T-helper 22 cell (primary cell): ENCODE measurements at places on chromosomes 16 and 17.

GRCh38 chr17:7922845-7923628 lies 6.6 kb downstream of the KCNAB3 start:
- DNase-seq: peak; percentile 71

GRCh38 chr16:81945665-81946064 lies 65.6 kb downstream of the SDR42E1 start:
- DNase-seq: no peak

DNA sequence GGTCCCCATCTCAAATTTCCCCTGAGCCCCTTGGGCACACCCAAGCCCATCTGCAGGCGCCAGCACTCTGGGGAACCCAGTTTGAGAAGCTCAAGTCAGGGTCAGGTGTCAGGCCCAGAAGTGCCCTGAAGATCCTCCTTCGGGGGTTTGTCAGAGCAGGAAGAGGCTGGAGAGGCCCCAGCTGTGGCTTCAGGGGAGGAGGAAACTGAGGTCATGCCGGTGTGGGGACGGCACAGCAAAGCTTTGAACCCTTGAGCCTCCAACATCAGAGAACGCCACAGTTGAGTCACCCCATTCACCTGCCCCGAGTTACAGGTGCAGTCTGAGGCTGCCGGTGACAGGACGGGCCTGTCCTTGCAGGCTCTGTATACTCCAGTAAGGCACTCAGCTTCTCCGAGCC lies 140.2 kb upstream of the CIBAR2 start:
- DNase-seq: no peak

- no peak for DNase-seq
Observed at GRCh38 chr16:8934601-8935000, 29.1 kb downstream of the USP7 start.

GRCh38 chr17:2874189-2874686 lies 78.0 kb downstream of the RAP1GAP2 start:
- no peak for DNase-seq

GRCh38 chr17:56985371-56986162 lies 7.6 kb downstream of the SCPEP1 start:
- no peak for DNase-seq

DNA sequence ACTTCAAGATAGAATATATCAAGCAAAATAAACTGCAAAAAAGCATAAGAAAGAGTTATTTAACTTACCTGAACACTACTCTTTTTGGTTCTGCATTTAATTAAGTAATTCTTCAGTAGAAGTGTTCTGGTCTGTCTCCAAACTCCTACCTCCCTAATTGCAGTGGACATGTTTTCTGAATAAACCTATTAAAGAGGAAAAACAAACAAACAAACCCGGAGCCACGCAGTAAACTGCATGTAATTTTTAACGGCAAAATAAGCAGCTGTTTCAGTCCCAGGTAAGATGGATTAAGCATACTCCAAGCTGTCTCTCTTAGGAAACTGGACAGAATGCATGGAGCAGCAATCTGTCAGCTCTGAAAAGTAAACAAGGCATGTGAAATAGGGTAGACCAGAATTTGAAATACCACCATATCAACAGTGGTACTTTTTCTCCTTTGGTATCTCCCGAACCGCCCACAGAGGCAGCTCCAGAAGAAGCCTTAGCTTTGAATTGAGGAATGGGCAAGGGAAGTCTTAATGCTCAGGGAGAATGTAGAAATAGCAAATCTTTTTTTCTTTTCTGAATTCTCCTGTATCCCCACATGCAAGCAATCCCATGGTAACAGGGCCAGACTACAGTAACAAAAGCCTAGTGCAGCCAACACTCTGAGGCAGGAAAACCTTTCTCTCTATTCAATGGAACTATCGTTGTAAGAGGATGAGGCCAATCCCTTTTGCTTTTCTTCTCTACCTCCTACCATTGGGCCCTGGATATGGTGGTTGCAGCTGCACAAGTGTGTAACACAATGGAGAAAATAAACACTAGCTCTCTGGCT lies 12.5 kb downstream of the ABCA5 start:
- no peak for DNase-seq

- no peak for DNase-seq
Observed at GRCh38 chr17:47878203-47879027, 17.6 kb upstream of the SP2 start.

DNA sequence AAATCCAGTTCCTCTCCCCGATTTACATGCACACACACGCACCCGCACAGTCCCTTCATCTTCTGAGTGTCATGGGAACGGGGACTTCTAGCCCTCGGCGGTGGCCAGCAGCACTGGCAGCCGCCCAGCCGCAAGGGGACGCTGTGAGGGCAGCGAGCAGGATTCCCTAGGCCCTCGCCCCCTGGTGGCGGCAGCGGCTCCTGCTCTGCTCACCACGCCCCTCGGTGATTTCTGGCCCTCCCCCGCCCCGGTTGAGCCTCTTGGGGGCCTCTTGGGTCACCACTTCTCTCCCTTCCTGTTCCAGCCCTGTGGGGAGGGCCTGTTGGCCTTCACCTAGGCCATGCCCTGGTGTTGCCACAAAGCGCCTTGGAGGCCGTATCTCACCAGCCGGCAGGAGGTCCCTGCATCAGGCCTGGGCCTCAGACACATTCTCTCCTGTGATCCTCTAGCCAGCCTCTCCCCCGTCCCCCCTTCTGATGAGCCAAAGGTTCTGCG lies 75.2 kb upstream of the KSR1 start:
- DNase-seq: peak; percentile 51

GRCh38 chr16:8237452-8237851 lies 352.9 kb downstream of the TMEM114 start:
- DNase-seq: no peak

GRCh38 chr16:1102333-1102700 lies 6.3 kb upstream of the C1QTNF8 start:
- no peak for DNase-seq

DNA sequence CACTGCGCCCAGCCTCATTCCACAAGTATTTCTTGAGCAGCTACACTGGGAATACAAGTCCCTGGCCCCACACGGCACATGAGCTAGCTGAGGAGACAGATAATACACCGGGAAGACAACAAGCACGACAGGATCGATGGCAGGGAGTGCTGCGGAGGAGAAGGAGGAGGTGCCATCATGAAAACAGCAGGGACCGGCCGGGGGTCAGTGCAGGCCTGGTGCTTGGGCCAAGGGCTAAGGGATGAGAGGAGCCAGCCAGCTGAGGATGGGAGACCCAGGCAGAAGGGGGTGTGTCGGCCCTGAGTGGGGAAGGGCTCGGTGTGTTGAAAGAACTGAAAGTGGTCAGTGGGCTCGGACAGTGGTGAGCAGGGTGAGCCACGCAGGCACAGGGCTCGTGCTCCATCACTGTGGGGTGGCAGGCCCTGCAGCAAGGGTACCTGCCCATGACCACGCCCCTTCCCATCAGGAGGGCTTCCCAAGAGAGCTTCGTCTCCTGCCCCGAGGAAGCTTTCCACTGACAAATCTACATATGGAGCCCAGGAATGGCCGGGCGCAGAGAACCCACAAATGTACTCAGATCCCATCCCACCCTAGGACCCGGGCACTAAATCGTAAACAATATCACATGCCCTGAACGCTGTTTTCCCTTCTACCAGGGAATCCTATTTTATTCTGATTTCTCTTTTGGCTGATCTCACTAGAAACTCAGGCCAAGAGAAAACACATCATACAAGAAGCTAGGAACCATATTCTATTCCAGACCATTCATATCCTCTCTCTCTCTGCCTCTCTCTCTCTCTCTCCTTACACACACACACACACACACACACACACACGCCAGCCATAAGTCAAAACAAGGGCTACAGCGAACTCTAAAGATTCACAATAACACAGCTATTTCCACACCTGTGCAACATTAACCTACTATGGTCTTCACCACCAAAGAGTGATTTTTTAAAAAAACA lies 50.7 kb upstream of the TNRC6C start:
- no peak for DNase-seq

- peak; percentile 1 for DNase-seq
Observed at GRCh38 chr16:10333321-10334032, 52.4 kb upstream of the ATF7IP2 start.

DNA sequence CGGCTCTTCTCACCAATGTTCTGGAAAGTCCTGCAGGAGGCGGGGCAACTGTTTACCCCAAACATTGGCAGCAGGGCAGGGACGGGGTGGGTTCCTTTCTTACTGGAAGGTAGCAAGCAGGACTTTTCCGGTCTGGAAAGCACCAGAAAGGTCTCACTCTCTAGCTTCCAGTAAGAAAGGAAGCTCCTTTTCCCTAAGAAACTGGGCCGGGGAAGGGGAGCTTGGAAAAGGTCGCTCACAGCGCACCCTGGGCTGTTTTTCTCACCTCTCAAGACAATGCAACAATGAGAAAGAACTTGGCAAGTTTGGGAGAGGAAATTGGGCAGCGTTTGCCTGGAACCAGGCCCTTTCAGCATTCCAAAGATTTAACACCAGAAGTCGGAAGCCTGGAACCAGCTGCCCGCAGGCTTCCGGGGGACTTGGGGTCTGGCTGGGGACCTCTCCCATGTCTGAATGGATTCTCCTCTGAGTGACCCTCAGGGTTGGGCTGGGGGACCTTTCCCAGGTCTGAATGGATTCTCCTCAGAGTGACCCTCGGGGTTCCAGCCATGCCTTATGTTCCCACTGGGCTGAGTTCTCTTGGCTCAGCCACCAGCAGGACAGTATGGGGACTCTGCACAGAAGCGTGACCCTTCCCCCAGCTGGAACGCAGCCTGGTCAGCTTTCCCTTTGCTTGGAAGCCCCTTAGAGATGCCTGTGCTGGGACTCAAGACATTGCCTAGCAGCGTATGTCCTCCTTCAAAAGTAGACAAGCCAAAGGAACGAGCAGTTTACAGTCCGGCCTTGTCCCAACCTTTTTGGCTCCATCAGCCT lies 166.5 kb upstream of the PLCG2 start:
- no peak for DNase-seq

DNA sequence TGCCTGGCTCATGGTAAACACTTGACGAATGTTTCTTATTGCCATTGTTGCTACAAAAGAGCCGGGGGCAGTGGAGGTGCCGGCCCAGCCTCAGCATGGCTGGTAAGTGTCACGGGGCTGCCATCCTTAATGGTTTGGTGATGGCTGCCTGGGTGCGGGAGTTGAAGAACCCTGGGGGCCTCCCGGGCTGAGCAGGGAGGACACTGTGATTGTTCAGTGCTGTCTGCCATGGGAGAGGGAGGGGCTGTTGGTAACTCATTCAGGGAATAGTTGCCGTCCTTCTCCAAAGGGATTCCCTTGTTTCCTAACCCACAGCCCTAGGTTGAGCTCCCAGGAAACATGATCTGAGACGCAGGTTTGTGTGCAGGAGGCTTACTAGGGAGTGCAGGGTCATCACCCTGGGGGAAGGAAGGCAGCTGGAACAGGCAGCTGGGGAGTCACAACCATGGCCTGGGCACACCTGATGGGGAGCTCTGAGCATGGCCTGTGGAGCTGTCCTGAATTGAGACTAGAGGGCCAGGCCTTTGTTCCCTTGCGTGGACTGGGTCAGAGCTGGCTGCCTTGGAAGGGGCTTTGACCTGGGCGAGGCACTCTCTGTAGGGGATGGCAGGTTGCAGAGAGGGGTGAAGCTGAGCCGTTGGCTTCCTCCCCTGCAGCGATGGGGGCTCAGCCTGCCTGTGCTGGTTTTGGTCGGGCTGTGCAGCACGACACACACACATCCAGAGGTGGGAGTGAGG lies 85.7 kb downstream of the PLCG2 start:
- no peak for DNase-seq

- DNase-seq: no peak
Observed at GRCh38 chr16:78195797-78196196, 96.3 kb downstream of the WWOX start.

GRCh38 chr16:88421871-88422433 lies 31.1 kb upstream of the ZFPM1 start:
- no peak for DNase-seq

DNA sequence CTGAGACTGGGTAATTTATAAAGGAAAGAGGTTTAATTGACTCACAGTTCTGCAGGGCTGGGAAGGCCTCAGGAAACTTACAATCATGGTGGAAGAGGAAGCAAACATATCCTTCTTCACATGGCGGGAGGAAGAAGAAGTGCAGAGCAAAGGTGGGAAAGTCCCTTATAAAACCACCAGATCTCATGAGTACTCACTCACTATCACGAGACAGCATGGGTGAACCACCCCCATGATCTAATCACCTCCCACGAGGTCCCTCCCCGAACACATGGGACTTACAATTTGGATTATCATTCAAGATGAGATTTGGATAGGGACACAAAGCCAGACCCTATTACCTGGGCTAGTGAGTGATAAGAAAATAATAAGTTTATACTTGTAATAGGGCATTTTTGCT lies 70.6 kb upstream of the HS3ST2 start:
- DNase-seq: no peak

GRCh38 chr16:23679274-23679985 lies 741 bp downstream of the PLK1 start:
- DNase-seq: no peak

GRCh38 chr17:78709751-78710181 lies 72.3 kb downstream of the CYTH1 start:
- DNase-seq: no peak

- no peak for DNase-seq
Observed at GRCh38 chr17:40130352-40131042, 8.7 kb downstream of the MSL1 start.

DNA sequence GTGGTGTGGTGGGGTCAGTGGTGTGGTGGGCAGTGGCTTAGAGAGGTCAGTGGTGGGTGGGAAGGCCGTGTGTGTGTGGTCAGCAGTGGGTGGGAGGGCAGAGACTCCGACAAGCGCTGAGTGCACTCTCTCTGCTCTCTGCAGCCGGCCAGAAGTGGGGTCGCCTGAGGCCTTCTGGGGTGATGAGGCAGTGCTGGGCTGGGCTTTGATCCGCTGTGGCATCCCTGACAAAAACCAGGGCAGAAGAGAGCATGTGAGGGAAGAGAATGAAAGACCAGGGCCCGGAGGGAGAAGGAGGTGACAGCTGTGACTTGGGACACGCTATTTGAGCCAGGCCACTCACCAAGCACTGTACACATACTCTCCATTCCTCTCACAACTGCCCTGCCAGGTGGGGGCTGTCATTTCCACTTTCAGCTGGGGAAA lies 50.8 kb downstream of the NKD1 start:
- no peak for DNase-seq

- DNase-seq: no peak
Observed at GRCh38 chr16:29810699-29811169, 1.3 kb upstream of the PRRT2 start.

DNA sequence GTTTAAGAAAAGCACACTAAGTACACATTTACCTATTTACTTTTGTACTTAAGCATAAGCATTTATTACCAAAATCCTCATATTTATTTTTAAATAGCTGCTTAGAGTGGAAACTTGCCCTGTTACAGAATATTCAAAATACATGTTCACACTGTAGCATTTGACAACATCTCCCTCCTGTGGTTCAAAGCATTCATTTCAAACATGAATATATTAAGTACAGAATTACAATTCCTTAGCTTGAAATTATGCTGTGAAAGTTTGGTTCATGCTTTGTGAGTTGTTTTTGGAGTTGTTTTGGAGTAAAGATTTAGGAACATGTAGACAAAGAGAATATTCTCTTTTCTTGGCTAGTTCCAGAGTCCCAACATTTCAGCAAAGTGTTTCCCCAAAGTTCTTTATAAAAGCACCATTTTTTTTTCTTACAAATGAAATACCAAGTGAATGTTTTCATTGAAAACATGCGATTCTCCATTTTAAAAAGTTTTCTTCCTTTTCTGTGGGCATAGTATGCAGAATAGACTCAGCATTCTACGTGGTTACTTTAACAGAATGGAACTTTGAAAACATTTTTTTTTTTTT lies 33.2 kb downstream of the TUBD1 start:
- DNase-seq: no peak

GRCh38 chr16:84761448-84762368 lies 58.1 kb upstream of the CRISPLD2 start:
- no peak for DNase-seq
